ENCODE measurements at places on chromosomes 7 and 10.
A peak's percentile ranks its signal among the peaks of the same experiment; 100 is the strongest.

- DNase-seq = no peak
Measured at GRCh38 chr7:88835147-88835728, 39.7 kb upstream of the TEX47 start.

DNA sequence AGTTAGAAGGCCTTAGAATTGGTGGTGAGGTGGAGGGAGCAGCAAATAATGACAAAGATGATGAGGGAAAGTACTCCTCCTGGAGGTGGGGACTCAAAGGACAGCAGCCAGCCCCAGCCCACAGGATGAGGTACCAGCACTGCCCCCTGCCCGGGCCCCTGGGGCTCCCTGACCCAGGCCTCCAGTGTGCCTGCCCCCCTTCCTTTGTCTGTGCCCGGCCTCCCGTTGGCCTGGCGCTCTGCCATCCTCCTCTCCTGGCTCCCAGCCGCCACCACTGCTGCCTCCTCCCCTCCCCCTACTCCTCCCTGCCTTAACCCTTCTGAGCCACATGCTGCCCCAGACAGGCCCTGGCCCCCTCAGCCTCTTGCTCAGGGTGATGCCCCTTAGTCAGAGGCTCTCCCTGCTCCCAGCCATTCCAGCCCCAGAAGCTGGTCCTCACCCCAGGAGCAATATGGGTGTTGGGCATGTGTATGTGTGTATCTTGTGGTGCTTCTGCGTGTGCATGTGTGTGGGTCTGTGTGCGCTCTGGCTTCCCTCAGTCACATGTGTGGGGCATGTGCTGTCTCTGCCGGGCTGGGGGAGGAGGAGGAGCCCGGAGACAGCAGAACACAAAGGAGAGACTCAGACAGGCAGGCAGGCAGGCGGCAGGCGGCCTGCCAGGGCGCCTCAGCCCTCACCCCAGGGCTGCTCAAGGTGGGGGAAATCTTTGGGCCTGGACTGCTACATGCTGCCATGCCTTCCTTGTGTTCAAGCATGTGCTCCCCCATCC lies 2.6 kb downstream of the LDB1 start:
- DNase-seq = peak; percentile 82

- DNase-seq = no peak
Measured at GRCh38 chr10:3825244-3825643, 40.2 kb upstream of the KLF6 start.

- DNase-seq = no peak
Measured at GRCh38 chr7:732556-732955, 5.5 kb upstream of the PRKAR1B start.

GRCh38 chr10:95263864-95264226 lies 27.0 kb downstream of the PDLIM1 start:
- no peak for DNase-seq

- no peak for DNase-seq
Measured at GRCh38 chr10:843703-844102, 87.8 kb downstream of the LARP4B start.

GRCh38 chr7:51009716-51010496 lies 227.2 kb upstream of the GRB10 start:
- no peak for DNase-seq

- DNase-seq = peak; percentile 16
Measured at GRCh38 chr10:23314835-23315239, 29.8 kb downstream of the C10orf67 start.

- no peak for DNase-seq
Measured at GRCh38 chr7:158246960-158247673, 340.5 kb downstream of the PTPRN2 start.

DNA sequence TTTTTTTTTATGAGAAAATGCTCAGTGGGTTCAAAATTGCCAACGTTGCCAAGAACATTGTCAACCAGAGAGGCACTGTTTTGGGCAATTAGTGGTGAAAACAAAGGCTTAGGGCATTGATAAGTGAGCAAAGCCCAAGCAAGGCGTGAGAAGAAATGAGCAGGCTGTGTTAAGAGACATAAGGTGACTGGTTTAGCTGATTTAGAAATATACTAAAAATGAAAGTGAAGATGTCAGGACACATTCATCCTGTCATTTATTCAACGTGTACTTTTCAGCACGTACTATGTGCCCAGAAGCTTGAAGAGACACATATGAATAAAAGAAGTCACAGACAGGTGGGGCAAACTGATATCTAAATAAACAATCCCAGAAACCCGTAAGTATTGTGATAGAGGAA lies 31.8 kb downstream of the AOAH start:
- no peak for DNase-seq

GRCh38 chr7:111380945-111381344 lies 181.3 kb downstream of the IMMP2L start:
- DNase-seq = no peak

GRCh38 chr10:11337516-11337915 lies 273.9 kb downstream of the USP6NL start:
- no peak for DNase-seq

DNA sequence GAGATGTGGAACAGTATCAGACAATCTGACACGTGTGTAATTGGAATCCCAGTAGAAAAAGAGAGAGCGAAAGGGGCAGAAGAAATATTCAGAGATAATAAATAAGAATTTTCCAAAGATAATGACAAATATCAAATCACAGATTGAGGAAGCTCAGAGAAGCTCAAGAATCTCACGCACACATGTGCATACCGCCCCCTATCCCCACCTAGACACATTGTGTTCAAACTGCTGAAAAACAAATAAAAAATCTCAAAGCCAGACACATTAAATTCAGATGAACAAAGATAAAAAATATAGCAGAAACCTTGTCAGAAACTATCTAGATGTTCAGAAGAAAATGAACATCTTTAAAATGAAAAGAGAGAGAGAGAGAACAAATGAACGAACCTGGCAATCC lies 17.2 kb downstream of the SFR1 start:
- no peak for DNase-seq

GRCh38 chr10:49260644-49261296 lies 38.2 kb upstream of the C10orf71 start:
- no peak for DNase-seq

- DNase-seq = no peak
Measured at GRCh38 chr7:116236020-116236630, 25.8 kb downstream of the TES start.

- no peak for DNase-seq
Measured at GRCh38 chr7:27897001-27897400, 157.0 kb downstream of the TAX1BP1 start.

- no peak for DNase-seq
Measured at GRCh38 chr7:133678137-133678814, 425.4 kb downstream of the EXOC4 start.

GRCh38 chr10:80168162-80168511 lies 35.6 kb downstream of the PLAC9 start:
- DNase-seq = no peak

GRCh38 chr7:140458916-140459315 lies 20.4 kb downstream of the MKRN1 start:
- no peak for DNase-seq

DNA sequence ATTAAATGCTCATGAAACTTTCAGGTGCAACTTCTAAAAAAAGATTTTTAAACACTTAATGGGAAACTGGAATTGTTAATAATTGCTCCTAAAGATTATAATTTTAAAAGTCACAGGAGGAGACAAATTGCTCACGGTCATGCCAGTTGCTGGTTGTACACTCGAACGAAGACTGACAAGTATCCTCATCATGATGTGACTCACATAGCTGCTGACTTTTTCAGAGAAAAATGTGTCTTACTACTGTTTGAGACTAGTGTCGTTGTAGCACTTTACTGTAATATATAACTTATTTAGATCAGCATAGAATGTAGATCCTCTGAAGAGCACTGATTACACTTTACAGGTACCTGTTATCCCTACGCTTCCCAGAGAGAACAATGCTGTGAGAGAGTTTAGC lies 79.3 kb downstream of the ITGB8 start:
- DNase-seq = no peak

GRCh38 chr10:121781101-121781500 lies 146.7 kb downstream of the ATE1 start:
- DNase-seq = no peak

GRCh38 chr7:7272294-7272693 lies 90.0 kb downstream of the C1GALT1 start:
- no peak for DNase-seq

GRCh38 chr7:128841921-128842673 lies 11.9 kb downstream of the FLNC start:
- no peak for DNase-seq

- no peak for DNase-seq
Measured at GRCh38 chr7:64314566-64314965, 805 bp downstream of the ZNF736 start.

DNA sequence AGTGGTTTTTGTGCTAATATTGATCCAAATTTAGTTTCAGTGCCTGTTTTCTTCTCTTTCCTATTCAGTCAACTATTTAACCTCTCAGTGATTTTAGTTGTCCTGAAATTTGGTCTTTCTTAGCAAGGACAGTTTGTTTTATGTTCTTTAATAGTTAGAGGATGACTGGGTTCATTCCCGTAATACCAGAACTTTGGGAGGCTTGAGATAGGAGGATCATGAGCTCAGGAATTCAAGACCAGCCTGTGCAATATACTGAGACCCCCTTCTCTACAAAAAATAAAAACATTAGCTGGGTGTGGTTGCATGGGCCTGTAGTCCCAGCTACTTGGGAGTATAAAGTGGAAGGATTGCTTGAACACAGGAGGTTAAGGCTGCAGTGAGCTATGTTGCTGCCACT lies 148.3 kb downstream of the EXOC4 start:
- no peak for DNase-seq

DNA sequence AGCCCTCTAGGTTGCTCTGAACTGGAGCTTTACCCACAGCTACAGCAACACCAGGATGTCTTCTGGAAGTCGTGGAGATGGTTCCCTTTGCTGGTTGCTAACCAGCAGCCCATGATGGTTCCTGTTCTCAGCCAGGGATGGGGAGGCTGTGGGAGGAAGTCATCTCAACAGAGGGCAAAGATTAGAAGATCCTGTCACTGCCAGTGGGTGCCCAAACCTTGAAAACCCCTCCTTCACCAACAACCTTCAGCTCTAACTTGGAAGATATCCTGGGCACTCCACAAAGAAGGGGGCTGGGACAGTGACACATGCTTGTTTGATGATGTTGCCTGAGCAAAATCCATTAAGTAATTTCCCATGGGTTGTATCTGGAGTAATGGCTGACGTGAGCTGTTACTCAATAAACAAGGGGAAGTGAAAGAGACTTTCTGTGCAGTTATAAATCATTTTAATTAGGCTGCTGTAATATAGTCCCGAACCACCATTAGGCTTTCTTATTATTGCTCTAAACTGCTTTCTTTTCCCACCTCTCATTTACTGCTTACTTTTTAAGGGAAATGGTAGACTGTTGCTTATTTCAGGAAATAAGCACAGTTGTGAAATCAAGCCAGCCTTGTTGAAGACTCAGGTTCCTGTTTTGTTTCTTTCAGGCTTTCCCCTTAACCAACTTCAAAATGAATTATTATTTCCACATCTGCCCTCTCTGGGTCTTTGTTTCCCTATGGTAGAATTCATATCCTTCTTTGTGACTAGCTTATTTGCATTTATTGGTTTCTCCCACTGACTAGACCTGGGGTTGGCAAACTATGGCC lies 124.8 kb downstream of the PPP1R17 start:
- DNase-seq = no peak

DNA sequence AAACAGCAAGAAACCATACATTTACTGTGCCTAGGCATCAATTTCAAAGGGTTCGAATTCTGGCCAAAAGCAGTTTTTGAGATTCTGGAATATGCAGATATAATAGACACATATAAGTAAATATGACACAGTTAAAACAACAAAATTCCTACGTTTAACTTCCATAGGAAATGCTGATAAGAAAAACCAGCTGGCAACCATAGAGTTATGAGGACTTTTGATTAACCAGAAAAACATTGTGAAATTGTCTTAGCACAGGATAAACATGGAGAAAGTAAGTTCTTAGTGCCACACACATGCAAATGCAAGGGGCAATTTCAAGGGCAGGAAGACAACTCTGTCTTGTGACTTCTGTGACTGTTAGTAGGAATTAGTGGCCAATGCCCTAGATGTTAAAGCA lies 702.1 kb downstream of the TNS3 start:
- DNase-seq = no peak

DNA sequence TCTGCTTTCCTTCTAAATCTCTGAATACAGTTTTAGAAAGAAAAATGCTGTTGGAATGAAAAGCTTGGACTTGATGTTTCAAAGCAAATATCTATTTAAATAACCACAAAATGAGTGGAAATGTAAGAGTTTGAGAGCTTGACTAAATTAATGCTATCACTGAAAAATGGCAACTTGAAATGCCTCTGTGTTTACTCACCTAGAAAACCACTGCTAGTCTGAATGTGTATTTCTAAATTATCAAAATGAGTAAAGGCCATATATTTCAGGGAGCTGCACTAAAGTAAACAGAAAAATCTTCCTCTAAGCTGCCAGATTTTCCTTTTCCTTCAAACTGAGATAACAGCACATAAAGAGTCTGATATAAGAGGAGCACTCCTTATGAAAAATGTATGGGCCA lies 87.9 kb downstream of the DPY19L1 start:
- DNase-seq = no peak

DNA sequence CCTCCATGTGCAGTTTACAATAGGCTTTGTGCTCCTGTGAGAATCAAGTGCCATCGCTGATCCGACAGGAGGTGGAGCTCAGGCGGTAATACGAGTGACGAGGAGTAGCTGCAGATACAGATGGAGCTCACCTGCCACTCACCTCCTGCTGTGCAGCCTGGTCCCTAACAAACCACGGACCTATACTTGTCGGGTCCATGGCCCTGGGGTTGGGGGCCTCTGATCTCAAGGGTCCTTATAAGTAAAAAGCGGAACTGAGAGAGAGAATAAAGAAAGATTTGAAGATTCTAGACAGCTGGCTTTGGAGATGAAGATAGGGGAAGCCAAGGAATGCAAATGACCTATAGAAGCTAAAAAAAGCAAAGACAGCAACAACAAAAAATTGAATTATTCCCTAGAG lies 130.6 kb downstream of the PLXDC2 start:
- no peak for DNase-seq

GRCh38 chr10:106971411-106971831 lies 193.1 kb downstream of the SORCS1 start:
- no peak for DNase-seq

DNA sequence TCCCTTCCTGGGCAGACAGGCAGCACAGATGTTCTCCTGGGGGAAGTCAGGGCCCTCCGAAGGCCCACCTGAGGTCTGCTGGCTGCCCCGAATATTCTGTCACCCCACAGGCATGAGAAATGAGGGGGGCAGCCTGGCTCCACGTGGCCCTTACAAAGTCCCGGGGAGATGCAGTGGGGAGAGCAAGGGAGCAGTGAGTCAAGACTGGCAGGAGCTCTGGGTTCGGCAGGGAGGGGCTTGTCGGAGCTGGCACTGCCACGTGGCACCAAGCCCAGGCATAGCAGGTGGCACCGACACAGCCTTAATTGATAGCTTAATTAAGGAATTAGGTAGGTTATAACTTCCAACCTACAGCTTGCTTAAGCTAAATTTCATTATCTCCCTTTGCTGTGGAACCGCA lies 163.9 kb downstream of the USP6NL start:
- no peak for DNase-seq

DNA sequence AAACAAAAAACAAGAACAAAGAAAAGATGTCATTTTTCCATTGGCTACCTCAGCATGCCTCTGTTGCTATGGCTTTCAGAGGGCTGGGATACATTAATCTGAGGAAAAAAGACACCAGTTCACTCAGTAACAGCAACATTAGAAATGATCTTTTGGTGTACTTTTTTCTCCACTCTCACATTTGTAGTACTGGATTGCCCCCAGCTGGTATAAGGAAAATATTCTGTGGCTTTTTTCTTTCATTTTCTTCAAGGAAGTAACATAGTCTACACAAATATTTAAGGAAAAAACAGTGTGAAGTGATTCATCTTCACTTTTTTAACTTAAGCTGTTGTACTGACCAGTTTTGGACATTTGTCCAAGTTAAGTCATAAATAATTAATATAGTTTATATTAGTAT lies 482.3 kb downstream of the SORCS1 start:
- no peak for DNase-seq

GRCh38 chr10:34475274-34475646 lies 339.8 kb downstream of the PARD3 start:
- no peak for DNase-seq

Measured in brain pericyte (primary cell).